ENCODE measurements at places on chromosomes 5 and 9.

DNA sequence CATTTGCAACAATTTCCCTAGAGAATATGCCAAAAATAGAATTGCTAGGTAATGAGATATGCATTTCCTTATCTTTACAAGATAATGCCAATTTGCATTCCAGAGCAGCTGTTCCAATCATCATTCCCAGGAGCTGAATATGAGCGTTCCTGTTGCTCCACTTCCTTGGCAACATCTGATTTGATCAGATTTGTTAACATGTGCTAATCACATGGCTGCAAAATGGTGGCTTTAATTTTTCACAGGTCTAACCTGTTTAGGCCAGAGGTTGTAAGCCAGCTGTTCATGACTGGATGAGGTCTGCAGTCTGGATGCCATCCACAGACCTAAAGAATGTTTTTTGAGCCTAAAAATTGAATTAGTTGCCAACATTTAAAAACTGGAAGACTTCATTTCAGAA, 220.7 kb upstream of the IL12B start:
- no peak for DNase-seq

- DNase-seq, result peak; percentile 90
These were observed 62.3 kb downstream of the CXXC5 start for GRCh38 chr5:139710319-139711066.

DNA sequence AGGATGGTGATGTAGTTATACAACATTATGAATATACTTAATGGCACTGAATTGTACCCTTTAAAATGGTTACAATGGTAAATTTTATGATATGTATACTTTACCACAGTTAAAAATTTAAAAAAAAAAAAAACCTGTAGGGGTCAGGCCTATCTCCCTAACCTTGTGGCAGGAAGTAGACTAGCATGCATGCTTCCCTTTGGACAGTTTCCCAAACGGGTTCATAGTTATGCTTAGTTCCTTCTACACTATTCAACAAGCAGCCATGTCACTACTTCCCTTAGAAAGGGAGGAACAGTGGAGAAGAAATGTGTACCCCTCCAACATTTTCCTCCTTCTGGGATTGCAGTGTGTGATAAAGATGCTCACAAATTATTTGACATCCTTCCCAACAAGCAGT, 32.5 kb downstream of the IDNK start:
- no peak for DNase-seq

DNA sequence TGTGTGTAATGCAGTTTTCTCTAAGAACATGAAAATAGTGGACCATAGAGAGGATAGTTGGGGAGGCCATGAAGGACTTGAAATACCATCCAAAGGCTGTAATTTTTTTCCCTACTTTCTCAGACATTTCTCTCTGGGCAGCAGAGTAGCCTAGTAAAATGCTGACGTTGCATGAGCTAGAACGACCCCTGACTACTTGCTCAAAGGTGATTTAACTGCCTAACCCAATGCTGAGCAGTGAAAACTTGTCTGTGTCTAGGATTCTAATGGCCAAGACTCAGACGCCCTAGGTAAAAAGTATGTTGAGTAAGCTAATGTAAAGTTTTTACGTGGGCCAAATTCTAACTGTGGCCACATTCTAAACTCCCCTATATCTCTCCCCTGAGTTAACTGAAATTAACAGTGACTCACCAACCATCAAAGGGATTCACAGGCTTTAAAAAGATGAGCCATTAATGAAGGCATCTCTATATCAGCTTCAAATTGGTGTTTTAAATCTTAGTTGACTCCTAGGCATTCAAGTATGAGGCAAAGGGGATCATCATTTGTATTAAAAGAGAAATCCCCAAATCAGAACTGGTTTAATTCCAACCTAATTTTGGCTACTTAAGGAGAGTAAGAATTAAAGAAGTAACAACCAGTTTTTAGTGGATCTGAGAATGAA, 121.0 kb upstream of the GAS1 start:
- DNase-seq, result no peak

DNA sequence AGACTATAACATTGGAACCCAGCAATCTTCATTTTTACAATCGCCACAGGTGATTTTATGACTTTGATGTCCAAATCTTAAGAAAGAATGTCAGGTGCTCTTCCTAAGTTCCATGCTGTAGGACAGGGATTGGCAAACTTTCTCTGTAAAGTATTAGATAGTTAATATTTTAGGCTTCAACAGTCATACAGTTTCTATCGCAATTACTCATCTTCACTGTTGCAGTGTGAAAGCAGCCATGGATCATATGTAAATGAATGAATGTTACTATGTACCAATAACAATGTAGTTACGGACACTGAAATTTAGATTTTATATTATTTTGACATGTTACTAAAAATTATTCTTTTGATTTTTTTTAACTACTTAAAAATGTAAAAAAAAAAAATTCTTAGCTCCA, 169.7 kb downstream of the DTWD2 start:
- DNase-seq, result no peak

- DNase-seq, result no peak
These were observed 3.7 kb downstream of the HABP4 start for GRCh38 chr9:96453625-96454024.

DNA sequence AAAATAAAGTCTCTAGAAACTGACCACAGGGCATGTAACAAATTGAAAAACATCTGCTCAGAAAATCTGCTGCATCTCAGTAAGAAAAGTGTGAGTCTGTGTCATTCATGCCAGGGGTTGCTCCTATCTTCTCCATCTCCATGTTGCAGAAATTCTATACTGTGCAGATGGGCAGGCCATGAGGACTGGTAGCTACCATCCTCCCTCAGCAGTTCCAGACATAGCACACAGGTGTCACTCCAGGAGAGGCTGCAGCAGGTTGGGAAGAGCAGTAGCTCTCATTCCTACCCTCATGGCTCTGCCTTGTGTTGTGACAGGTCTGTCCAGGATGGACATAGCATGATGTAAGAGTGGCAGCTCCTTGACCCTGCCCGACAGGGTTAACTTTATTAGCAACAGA, 173.4 kb downstream of the NDUFS4 start:
- DNase-seq, result no peak

DNA sequence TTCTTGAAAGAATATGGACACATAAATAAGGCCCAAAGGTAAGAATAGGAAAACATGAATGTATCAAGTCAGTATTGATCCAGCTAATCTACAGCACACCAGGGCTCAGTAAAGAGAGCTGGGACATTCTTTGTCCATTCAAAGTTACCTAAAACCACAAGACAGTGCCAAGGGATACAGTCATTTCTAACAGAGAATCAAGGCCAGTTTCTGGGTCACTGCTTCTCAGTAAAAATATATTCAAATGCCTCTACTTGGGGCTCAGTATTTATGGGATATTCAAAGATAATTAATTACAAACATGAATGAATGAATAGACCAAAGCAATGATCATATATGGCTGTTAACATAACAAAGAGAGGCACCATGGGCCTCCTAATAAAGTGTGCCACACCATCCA, 34.9 kb downstream of the MTMR12 start:
- DNase-seq, result no peak

DNA sequence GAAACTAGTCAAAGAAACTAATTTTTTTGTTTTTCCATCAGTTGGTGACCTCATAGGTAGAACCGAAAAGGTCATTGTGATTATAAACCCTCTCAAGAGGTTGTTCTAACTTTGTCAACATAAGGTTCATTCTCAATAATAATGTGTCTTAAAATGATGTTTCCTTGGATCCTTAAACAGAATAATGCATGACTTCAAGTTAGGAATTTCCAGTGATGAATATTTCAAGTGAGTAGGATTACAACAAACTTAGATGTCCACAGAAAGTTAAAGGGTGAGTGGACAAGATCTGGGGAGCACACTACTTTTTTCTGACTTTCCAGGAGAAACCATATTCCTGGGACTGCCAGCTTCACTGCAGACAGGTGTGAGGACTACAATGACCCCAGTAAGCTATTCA, 239.0 kb upstream of the PTGER4 start:
- DNase-seq, result no peak

GRCh38 chr9:89788434-89788833, 183.6 kb downstream of the GADD45G start:
- DNase-seq, result no peak

DNA sequence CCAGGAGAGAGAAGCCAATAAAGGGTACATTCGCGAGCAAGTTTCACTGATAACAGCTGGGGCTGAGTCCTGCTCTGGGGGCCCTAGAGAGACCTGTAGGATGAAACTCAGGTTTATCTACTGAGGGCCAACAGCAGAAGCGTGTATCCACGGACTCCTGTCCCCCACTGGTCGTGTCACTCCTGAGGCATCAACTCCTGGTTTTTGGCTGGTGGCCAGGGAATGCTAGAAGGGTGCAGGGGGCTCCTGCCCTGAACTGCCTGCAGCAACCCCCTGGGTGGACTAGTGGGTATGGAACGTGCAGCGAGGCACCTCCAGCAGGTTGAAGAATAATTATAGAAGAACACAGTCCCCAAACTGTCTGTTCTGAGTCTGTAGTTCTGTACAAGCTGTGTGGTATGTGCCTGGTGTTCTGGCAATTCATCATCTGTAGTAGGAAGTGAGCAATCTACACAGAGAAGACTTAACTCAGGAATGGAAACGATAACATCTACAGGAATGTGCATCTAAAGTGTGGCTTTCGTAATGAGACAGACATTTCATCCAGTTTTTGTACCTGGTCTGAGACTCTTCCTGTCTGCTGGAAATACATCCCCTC, 64.5 kb upstream of the GNA14 start:
- no peak for DNase-seq

GRCh38 chr5:41763081-41763480, 107.1 kb downstream of the OXCT1 start:
- no peak for DNase-seq

DNA sequence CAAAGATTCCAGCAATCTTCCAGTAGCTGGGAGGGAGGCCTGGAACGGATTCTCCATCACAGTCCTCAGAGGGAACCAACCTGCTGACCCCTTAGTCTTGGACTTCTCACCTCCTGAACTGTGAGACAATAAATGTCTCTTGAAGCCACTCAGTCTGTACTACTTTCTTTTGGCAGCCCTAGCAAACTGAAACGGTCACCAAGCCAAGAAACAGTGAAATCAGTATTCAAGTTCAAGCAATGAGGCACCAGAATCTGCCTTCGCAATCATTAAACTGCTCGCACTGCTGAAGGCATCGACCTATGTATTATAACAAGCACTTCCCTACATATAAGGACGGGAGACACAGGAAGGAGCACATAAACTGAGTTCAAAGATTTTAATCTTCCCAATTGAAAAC, 120.6 kb upstream of the PUM3 start:
- DNase-seq, result no peak

- no peak for DNase-seq
These were observed 10.5 kb downstream of the ADGRV1 start for GRCh38 chr5:90569084-90569483.

GRCh38 chr5:6766604-6767093, 53.4 kb downstream of the TENT4A start:
- DNase-seq, result peak; percentile 96

- DNase-seq, result no peak
These were observed 87.8 kb downstream of the HAPLN1 start for GRCh38 chr5:83632874-83633273.

DNA sequence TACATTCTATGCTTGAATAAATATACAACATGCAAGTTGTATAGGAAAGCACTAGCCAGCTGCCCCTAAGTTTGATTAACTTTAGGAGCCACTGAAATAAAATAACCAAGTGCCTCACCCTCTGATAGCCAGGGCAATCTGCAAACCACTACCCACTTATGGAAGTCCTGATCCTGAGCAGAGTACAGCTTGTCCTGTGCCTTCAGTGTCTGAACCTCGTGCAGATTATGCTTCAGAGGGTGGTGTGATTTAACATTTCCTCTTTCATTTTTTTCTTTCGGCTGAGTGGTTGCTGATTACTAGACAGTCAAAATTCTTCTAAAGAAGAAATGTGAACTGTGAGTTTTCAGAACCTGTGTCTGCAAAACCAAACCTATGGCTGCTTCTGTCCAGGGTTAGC, 327.7 kb downstream of the PIK3R1 start:
- DNase-seq, result no peak

DNA sequence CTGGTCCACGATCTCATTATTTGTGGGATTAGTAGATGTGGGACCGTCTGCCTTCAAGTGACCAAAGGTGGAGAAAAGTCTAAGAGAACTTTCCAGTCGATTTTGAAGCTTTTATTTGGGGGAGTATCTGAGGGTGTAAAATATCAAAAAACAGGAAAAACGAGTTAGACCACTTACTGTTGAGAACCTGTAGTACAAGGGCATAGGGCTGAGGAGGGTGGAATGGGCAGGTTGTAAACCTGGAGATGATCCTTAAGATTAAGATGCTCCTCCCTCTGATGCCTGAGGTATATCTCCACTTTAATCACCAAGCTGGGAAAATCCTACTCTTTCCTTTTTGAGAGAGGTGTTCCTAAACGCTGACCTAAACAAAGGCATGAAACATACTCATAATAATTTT, 32.0 kb upstream of the GTF2H2C start:
- DNase-seq, result no peak

DNA sequence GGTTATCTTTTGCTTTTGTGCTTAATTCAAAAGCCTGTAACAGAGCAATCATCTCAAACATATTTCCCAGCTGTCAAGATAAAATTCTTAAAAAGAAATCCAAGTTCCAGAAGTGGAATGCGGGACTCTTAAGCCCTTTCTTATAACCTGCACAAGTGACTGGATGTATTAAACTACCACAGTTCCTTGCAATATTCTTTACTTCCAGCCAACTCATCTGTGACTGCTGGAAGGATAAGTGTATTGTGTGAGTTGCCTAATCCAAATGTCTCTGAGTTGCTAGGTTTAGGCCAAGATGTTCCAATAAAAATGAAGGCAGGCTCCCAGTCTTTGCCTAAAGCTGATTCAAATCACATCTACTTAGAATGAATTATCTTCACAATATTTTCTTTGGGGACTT, 159.2 kb upstream of the SLC24A2 start:
- DNase-seq, result no peak

GRCh38 chr9:88716596-88717290, 181.8 kb downstream of the NXNL2 start:
- no peak for DNase-seq

DNA sequence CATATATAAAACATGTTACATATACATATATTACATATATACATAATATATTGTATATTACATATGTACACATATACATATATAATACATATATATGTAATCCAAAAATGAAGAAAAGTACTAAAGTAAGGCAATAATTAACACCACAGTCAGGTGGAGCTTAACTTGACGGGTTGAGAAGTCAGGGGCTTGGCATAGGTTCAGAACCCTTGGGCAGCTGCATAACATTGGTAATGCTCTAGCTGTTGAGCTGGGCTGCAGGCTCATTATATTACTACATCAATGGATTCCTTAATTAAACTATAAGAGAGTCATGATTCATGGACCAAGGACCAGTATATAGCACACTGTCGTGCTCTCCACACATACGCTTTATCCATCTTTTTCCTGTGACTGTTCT, 435.2 kb upstream of the ADAMTS16 start:
- no peak for DNase-seq

DNA sequence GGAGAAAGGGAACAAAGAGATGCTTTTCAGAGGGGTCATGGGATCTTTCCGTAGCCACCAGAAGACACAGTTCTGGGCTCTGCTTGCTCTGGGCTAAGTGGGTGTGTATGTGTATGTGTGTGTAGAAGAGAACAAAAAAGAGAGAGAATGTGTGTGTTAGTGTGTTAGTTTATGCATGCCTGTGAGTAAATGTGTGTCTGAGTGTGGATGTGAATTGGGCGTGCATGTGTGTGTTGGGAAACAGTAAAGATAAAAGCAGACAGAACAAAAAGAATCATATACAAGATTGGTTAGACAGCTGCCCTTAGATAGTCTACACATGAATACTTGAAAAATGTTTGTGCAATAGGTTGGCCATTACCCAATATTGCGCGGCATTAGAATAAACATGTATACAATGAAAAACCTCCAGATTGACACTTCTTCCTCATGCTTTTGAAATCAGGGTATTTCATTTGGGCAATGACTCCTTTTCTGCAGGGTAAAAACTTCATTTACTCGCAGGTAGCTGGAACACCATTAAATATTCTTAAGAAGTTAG, 36.5 kb upstream of the HSPA9 start:
- no peak for DNase-seq

Data from aorta (tissue), 5 donors.